ENCODE measurements at places on chromosomes 3 and 15.

DNA sequence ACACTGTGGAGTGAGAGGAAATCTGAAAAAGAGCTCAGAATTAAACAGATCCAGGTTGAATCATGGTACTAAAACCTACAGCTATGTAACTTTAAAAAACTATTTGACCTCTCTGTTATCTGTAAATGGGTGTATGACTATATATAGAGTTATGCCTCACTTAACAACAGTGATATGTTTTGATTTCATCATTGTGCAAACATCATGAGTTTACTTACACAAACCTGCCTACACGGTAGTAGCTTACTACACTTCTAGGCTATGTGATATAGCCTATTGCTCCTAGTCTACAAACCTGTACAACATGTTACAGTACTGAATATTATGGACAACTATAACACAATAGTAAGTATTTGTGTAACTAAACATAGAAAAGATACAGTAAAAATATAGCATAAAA lies 191.6 kb upstream of the MEIS2 start:
- no peak for DNase-seq

- DNase-seq, result no peak
Measured at GRCh38 chr3:399647-400046, 203.1 kb downstream of the CHL1 start.

- DNase-seq, result no peak
Measured at GRCh38 chr3:140467796-140468315, 210.0 kb upstream of the TRIM42 start.

- no peak for DNase-seq
Measured at GRCh38 chr3:71039332-71039731, 544.2 kb downstream of the FOXP1 start.

DNA sequence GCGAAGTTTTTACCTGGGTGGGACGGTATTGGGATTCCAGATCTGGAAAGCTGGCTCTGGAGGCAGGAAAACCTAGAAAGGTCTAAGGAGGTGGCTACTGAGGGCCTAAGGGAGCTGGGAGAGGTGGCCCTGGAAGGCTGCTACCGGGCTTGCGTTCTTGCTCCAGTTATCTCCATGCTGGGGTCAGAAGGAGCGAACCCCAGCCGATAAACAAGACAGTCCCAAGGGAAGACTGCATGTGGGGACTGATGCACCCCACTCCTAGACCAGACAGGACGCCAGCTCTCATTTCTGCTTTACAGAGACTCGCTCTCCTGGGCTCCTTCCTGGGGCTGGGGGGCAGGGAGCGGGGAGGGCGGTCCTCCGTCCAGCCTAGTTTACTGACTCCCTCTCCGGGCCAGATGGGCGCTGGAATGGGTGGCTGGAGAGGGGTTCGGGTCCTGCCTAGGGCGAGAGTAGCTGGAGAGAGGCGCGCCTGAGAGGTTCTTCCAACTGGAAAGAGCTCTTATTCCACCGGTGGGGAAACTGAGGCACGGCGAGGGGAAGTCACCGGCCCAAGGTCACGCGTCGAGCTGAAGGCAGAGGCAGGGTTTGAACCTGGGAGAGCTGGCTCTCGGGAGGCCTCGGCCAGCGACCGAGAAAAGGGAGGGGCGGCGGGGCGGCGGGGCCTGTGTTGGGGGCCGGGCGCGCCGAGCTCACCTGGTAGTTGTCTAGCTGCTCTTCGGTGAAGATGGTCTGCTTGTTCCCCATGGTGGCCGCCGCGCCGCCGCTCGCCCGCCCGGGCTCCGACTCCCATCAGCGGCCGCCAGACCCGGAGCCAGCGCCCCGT lies 565 bp downstream of the CIB2 start:
- no peak for DNase-seq

DNA sequence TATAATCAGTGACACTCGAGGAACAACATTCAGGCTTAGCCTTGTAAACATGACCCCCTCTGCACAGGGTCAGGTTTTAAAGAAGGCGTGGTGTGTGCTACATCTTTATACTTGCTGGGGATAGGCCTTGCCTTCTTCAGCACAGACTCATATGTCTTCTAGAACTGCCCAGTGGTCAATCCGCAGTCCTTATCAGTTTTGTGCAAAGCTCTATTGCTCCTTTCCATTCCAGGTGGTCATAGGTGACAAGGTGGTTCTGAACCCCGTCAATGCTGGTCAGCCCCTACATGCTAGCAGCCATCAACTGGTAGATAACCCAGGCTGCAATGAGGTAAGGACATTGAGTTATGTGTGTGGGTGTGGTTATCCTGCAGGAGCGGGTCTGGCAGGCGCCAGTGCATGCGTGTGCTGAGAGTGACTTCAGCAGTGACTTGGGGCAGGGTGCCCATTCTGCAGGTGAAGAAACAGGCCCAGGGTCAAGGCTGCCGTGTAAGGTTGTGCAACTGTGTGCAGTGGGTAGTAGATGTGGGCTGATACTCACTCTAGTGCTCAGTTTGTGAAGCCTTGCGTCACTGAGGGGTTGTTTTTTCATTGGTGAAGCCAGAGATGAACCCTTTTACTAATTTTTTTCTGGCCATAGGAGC lies 150.9 kb downstream of the ITPR1 start:
- no peak for DNase-seq

- DNase-seq, result no peak
Measured at GRCh38 chr15:75671730-75672602, 24.3 kb downstream of the SNX33 start.

- DNase-seq, result no peak
Measured at GRCh38 chr15:62957130-62957529, 85.4 kb upstream of the TPM1 start.

DNA sequence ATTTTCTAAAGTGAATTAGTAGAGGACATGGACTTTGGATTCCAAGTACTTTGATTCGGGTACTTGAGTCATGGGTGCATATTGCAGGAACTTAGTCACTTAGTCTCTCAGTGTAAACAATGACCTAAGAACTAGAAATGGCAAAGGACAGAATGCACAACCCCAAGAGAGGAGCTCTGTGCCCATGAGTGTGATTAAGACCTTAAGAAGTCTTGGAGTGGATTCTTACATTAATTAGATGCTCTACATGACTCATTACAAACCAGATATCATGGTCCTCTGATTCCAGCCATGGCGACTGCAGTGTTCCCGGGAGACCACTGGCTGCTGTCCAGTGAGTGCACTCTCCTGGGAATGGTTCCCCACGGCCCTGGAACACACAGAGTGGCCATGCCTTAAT lies 251.5 kb downstream of the GABRG3 start:
- DNase-seq, result no peak

DNA sequence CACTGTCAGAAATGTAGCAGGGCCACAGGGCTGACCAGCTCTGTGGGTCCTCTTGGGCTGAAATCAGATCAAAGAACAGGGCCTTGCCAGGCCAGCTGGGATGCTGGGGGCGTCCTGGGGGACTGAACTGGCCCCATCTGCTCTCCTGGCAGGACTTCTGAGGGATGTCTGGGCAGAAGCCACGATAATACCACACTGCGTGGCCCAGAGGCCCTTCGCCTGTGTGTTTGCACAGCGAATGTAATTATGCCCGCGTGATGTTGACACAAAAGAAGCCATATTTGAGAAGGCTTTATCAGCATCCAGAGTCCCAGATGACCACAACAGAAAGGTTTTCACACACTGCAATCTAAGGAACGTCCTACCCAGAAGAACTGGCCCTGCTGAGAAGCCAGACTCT lies 174.0 kb downstream of the RAB11A start:
- DNase-seq, result no peak

DNA sequence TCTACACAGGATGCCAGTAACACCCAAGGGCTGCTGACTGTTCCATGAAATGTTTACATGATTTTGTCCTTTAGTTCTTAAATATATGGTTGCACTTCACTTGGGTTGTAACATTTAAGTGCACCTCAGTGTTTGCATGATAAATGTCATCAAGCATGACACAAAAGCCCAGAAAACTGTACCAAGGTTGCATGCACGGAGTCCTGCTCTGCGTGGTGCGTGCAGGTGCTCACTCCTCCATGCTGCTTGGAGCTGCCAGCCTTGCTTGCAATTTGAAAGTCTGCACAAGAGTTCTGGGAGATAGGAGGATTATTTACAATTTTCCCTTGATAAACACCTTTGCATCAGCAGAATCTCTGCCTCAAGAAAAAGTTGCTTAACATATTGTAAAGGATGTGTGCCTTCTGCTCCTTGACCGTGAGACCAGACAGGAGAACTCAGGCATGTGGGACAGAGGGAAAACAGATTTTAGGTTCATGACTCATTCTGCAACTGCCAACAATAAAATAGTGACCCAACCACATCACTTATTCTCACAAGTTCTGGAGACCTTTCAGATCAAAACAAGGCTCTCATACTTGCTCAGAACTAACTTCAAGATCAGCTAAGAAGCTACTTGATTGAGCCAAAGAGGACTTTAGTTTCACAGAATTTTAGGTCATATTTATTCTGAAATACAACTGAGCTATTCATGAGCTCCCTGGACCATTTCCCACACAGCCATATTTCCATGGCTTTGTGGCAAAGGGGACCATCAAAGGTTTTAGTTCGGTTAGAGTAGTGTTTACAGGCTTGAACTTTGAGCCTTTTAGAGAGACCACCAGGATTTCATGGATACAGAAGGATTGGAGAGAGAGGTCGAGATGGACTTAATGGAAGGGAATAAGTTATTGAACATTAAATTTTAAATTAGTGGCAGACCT lies 128.4 kb upstream of the ZBED2 start:
- no peak for DNase-seq

GRCh38 chr3:124558991-124559845 lies 171.0 kb upstream of the UMPS start:
- no peak for DNase-seq

GRCh38 chr3:28239108-28239507 lies 2.3 kb upstream of the CMC1 start:
- no peak for DNase-seq

GRCh38 chr15:80536231-80536630 lies 132.0 kb downstream of the ARNT2 start:
- DNase-seq, result no peak

GRCh38 chr3:191254098-191254873 lies 55.2 kb downstream of the OSTN start:
- DNase-seq, result no peak

DNA sequence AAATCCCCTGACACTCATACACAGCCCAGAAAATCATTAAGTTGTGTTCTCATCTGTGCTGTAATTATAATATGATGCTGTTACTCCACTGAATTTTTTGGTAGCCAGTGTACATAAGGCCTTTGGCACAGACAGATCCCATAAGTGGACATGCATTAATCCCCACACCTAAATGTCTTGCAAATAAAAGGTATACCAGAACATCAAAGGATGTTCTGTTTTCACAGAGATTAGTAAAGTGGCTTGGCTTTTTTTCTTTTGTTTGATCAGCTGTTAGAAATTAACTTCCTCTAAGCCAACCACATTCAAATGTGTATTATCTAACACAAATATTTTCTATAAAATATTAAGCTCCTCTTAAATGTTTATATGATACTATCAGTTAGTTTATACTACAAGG lies 2.7 kb downstream of the SST start:
- no peak for DNase-seq

GRCh38 chr3:20040548-20041196 lies 426 bp downstream of the KAT2B start:
- peak; percentile 84 for DNase-seq

GRCh38 chr15:40594429-40594836 lies 384 bp downstream of the KNL1 start:
- no peak for DNase-seq

- DNase-seq, result no peak
Measured at GRCh38 chr15:81113861-81114291, 20.2 kb upstream of the CFAP161 start.

GRCh38 chr3:143288944-143289343 lies 169.4 kb downstream of the CHST2 start:
- no peak for DNase-seq

GRCh38 chr3:39176025-39176714 lies 16.2 kb downstream of the XIRP1 start:
- DNase-seq, result no peak

DNA sequence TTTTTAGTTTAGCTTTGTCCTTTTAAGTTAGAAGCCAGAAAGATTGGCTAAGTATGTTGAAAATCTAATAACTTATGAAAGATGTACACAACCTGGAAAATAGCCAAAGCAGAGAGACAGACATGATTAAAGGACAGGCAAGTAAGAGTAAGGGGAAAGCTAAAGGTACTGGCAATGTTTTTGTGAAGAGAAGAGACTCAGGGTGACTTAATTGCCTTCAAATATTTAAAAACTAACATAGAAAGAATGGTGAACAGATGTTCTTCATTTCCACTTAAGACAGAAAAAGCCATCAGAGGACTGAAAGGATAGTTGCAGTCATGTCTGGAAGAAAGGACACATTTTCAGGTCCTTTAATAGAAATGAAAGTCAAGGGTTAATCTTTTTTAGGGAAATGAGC lies 68.8 kb downstream of the ZNF385D start:
- DNase-seq, result no peak

GRCh38 chr15:29403772-29404171 lies 134.2 kb upstream of the NSMCE3 start:
- no peak for DNase-seq
